Lung (tissue), 17 donors: ENCODE measurements at places on chromosomes 12 and 14. TPM values are rescaled to one million over a fixed set of nuclear protein-coding genes. Genes with fewer than 3 reads are reported as not detected.
A peak's percentile ranks its signal among the peaks of the same experiment; 100 is the strongest.

B4GALNT1 gene
- 0.51 TPM for total RNA-seq

ING4 gene
- 74.3 TPM for total RNA-seq

SLC38A4 gene
- 0.74 TPM for total RNA-seq

TEAD4 gene
- total RNA-seq = 7.1 TPM

ACOT6 gene
- total RNA-seq = not detected

UNC79 gene
- 0.25 TPM for total RNA-seq

SDR39U1 gene
- 19.5 TPM for total RNA-seq

CIDEB gene
- 18.8 TPM for total RNA-seq

CCDC198 gene
- total RNA-seq = not detected

CPNE6 gene
- not detected for total RNA-seq

THAP2 gene
- total RNA-seq = 3.3 TPM

- DNase-seq = peak; percentile 58
Measured at GRCh38 chr12:7695566-7696197, at the start of gene GDF3. Gene GDF3, minus strand, starts transcription at chr12:7695775. Its CDS starts 47 bp downstream, at chr12:7695728.

DNA sequence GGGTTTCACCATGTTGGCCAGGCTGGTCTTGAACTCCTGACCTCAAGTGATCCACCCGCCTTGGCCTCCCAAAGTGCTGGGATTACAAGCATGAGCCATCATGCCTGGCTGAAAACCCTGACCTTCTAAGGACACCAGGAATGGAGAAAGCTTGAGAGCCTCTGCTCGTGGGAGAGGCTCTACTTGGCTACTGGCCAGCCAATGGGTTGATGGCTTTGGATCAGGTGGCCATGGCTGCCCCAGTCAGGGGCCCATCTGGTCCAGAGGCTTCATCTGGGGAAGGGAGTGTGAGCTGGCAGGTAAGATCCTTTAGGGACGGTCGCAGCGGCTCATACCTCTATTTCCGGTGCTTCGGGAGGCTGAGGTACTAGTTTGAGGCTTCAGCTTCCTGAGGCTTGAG, 42.5 kb upstream of the PPP1CC start:
- DNase-seq = no peak

- no peak for DNase-seq
Measured at GRCh38 chr12:127936463-127936862, 330.5 kb upstream of the TMEM132C start.

GRCh38 chr14:76770521-76771436, 9.5 kb downstream of the VASH1 start:
- DNase-seq = no peak

DNA sequence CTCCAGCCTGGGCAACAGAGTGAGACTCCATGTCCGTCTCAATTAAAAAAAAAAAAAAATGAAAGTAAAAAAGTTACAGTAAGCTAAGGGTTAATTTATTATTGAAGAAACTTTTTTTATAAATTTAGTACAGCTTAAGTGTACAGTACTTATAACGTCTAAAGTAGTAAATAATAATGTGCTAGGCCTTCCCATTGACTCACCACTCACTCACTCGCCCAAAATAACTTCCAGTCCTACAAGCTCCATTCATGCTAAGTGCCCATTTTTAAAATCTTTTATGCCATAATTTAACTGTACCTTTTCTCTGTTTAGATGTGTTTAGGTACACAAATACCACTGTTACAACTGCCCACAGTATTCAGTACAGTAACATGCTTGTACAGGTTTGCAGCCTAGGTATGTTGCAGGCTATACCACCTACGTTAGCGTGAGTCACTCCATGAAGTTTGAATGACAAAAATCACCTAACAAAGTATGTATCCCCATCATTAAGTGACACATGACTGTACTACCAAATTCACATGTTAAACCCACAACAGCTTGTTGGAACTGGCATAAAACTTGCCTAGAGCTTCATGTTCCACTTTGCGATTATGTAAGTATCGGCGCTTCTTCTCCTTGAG, 10.7 kb downstream of the KANSL2 start:
- no peak for DNase-seq

DNA sequence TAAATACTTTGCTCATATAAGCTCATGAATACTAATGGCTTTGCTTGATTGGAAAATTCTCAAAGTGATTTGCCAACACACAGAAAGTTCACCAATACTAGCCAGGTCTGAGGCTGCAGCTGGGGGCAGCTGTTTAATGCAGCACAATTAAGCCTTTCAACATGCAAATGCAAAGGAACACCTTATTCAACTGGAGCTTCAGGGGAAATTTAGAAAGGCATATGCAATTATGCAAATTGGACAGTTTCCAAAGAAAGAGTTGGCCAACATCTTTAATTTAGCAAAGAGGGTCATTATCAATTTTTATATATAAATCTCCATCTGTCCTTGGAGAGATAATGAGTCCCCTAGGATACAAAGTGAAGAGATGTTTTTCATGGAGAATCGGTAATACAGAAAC, 40.2 kb upstream of the OTOGL start:
- DNase-seq = no peak

DNA sequence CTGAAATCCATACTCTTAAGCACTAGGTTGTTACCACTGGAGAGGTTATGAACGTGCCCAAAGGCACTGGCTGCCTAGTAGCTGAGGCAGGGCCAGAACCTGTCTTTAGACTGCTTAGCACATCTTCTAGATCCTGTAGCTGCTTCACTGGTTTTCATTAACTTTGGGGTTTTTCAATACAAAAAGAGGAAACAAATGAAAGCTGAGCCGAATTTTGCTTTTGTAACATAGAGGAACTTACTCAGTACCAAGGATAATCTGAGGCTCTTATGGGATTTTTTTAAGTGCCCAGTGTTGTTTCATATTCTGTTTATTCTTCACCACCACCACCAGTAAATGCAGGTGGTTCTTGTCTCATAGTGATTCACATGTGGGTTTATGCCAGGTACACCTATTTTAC, 396.1 kb downstream of the RAD51B start:
- no peak for DNase-seq

GRCh38 chr14:79424462-79424861, 786.8 kb downstream of the DIO2 start:
- DNase-seq = peak; percentile 14

- DNase-seq = no peak
Measured at GRCh38 chr14:99874306-99874705, 81.1 kb downstream of the EML1 start.

DNA sequence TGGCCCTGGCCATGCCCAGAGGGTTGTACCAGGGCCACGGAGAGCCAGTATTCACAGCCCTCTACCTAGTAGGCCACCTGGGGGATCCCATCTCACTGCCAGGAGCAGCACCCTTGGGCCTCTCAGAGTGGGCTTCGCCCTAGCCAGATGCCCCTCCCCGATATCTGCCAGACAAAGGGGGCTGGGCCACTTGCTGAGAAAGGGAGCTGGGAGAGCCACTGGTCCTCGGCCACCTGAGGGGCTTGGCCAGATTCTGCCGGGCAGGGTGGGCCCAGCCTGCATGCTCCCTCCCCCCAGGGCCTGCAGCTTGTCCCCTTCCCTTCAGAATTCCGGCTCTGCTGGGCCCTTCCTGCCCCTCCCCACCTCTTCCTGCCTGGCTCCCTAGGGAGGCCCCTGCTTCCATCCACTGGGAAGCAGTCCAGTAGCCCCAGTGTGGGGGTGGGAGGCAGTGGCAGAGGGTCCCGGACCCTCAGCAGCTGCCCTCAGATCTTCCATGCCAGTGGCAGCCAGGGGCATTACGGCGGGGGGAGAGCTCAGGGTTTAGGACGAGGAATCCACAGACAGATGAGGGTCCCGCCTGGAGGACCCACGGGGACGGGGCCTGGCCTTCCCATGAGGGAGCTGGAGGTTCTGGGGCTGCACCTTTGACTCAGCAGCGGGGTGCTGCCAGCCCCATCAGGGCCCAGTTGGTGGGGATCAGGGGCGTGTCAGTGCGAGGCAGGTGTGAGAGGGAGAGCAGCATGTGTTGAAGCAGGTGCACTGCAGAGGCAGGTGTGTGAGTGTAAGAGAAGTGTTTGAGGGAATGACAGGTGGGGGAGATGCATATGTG, 2.4 kb downstream of the CRIP2 start:
- DNase-seq = peak; percentile 42

DNA sequence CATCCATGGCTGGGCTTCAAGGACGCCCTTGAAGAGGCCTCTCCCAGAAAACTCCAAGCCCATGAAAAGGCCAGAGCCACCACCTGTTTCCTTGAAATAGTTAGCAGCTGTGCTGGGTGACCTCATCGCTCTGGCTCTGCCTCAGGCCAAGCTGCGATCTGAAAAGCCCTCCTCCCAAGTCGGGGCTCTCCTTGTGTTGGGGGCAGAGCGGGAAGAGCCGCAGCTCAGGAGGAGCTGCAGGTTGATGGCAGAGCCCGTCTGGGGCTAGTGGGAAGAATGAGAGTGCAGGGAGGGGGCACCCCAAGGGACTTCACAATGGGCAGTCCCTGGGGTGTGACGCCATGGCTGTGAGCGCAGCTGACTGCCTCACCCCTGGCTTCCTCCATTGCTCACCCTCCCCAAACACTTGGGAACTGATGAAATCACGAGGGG, 50.0 kb upstream of the STON2 start:
- peak; percentile 36 for DNase-seq

DNA sequence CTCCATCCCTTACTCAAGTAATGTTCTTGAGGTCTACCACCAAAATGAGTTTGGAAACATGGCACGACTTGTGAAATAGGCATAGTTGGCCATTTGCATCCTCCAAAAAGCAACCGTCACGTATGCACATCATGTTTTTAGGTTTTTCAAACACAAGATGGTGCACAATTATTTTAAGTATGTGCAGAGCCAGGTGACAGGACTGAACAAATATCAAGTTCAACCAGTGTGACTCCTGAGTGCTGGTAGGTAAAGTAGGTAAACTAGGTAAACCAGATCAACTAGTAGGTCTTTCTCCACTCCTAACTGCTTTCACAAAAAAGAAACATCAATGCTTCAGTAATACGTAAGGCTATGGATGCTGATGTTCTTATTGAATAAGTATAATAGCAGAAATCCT, 39.1 kb downstream of the FGD6 start:
- DNase-seq = no peak

DNA sequence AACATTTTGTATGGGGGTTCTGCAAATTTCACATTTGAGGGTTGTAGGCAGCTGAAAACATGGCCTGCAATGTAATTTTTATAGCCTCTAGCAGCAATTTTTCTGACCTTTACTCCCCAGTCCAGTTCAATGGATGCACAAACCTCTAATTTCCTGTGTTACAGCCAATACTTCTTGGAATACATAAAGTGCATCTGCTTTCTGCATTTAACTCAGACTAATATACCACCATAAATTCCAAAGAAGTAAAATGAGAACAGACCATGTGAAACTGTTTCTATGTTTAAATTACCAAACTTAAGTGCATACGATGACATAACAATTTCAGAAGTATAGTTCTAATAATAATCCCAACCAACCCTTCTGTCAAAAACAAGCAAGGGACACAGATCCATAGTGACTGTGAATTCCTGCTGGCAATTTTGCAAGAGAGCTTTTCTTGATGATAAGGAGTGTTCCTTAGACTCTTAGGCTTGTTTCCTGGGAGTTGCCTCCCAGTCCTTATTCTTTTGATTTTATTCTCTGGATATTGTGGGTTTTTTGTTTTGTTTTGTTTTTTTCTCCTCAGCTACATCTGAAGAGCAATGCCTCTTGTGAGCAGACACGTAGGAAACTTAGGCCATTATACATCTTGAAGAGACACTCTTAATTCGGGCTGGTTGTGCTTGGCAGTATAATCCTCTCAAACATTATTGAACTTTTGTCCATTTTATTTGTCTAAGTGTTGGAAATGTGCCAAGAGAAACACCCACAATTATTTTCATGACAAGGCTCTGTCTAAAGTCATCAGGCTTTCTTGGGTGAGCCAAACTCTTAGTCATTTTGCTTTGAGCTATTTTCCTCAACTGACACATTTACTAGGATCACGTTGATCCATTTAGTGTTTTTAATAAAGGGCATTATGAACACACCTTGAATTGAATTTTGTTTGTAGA, 51.3 kb upstream of the RERGL start:
- peak; percentile 16 for DNase-seq

DNA sequence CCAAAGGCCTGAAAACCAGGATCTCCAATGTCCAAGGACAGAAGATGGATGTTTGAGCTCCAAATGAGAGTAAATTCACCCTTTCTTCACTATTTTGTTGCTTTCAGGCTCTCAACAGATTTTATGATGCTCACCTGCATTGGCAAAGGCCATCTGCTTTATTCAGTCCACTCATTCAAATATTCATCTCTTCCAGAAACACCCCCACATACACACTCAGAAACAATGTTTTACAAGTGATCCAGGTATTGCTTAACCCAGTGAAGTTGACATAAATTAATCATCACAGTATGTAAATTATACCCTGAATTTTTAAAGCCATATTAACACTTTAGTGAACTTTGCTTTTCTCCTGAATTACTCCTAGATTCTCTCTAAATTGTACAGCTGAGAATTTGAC, 63.3 kb downstream of the DUSP6 start:
- no peak for DNase-seq

DNA sequence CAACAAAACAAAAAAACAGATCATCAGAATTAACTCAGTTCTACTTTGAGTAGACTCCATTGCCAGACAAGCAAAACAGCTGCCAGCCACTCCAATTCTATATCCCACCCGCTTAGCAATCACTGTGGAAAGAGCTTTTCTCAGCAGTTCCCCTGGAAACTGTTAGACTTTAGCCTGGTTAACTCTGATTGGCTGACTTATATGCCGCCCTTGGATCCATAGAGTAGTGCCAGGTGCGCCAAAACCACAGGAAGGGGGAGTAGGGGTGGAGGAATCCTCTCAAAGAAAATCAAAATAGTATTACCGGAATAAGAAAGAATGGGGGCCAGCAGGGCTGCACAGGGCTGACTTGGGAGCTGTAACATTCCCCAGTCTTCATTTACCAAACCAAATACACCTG, 5.4 kb upstream of the EML5 start:
- peak; percentile 2 for DNase-seq

GRCh38 chr12:100189636-100190394, 10.8 kb upstream of the ACTR6 start:
- no peak for DNase-seq

DNA sequence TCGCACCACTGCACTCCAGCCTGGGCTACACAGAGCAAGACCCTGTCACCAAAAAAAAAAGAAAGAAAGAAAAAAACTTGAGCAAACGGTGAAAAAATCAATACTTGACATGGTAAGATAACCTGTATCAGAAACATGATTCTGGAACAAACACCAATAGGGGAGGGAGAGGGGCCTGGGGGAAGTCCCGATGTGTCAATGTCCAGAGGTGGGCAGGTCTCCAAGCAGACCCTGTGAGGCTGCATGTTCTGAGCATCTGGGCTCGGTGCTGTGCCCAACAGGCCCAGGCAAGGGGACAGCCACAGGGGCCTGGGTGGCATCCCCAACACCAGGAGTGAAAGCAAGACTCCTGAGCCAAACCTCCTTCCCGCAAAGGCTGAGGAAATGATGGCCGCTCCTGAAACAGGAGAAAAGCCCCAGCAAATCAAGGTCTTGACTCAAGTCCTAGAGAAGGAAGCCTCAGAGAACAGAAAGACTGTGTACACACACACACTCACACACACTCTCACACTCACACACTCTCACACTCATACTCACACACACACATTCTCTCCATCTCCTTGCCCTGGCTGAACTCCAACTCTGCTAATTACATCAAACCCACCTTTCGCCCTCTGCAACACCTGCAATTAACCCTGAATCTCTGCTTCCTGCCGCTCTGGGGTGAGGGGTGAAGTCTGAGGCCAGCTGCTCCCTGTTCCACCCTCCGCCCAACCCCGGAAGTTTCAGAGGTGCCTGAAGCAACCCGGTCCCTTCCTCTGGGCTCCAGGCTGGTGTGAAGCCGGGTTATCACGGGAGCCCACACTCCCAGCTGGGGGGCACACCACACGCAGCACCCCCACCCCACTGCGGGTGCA, 20.4 kb downstream of the CCDC88C start:
- no peak for DNase-seq

- no peak for DNase-seq
Measured at GRCh38 chr14:74938531-74939495, 15.8 kb upstream of the RPS6KL1 start.
